Breast epithelium (tissue), 4 donors: ENCODE measurements at places on chromosomes 13 and 19.

GRCh38 chr13:46636451-46636850 lies 83.5 kb downstream of the LRCH1 start:
- no peak for DNase-seq

DNA sequence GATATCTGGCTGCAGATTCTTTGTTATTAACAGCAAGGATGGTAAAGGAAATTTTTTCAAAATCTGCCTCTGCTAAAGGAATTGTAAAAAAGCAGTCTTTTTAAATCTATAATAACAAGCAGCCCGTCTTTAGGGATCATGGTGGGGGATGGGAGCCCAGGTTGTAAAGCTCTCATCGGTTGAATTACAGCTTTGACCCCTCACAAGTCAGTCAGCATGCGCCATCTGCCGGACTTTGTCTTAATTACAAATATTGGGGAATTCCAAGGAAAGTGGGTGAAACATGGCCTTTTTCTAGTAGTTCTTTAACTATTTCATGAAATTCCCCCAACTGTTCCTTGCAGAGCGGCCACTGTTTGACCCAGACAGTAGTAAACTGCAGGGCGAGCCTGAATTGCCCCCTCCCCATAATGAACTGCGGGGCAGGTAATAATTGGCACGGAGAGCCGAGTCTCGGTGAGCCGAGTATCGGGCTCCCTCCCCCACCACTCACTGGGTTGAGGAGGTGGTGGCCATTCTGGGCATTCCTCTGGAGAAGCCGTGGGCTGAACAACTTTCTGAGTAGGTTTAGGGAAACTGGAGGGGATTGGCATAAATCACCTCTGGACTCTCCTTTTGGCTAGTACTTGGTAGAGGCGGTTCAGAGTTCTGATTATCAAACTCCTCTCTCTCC lies 11.6 kb downstream of the ZNF578 start:
- DNase-seq, result no peak

DNA sequence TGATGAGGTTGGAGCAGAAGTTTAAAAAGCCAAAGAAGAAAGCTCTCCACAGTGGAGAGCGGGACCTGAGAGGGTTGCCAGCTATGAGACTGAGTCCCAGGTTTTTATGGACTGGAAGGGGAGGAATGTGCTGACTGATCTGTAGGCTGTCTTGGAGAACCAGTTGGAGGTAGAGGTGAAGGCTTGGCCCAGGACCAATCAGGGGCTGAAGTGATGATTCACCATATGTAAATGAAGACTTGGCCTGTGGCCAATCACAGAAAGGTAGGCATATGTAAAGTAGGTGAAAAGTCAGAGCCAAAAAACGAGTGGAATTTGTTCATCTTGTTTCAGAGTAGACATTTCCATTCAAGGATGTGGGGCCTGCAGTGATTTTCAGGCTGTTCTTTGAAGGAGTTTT lies 17.5 kb upstream of the KBTBD6 start:
- DNase-seq, result no peak

DNA sequence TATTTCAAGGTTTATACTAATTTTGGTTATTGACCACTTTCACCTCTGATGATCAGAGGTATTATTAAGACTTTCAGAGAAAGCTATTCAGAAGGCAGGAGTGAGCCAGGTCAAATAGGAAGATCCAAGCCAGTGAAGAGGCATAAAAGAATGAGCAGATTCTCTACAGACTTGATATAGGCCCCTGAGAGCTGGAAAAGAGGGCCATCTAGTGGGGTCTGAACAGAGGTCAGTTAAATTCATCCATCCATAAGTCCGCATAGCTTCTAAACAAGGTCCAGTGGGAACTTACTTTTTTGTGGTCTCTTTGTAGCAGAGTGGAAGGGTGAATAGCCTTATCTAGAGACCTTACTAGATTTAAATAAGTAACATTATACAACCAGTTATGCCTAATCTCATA lies 126.6 kb upstream of the UFM1 start:
- DNase-seq, result no peak

- no peak for DNase-seq
These were observed 8.0 kb downstream of the ANGPTL8 start for GRCh38 chr19:11247391-11247790.

GRCh38 chr19:49594993-49595818 lies 4.2 kb downstream of the PRR12 start:
- DNase-seq, result no peak

- DNase-seq, result no peak
These were observed 203.2 kb downstream of the TSHZ3 start for GRCh38 chr19:31146015-31146414.

DNA sequence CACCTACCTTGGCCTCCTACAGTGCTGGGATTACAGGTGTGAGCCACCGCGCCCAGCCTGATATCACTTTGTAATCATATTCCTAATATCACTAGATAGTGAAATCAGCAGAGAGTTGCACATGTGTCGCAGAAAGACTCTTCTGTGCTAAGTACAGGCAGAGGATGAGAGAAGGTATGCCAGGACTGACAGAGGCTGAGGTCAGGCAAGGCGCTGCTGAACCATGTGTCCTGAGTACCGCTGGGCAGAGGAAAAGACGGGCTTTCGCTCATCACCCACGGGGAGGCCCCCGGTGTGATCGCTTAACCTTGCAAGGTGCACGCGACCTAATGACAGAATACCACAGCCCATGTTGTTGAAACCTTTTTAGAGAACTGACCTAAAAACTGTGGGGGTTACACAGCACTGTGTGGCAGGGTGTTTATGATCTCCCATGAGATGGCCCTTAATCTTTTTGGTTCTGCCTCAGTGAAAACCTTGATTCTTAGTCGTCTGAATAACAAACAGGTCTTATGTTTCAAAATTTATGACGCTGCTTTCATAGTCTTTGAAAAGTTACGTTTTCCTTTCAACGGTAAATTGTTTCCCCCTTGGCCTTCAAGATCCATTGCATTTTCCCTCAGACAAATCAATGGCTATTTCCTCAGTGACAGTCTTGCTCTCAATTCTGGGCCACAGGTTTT lies 12.2 kb downstream of the GJA3 start:
- no peak for DNase-seq

GRCh38 chr19:10583036-10583776 lies 3.9 kb downstream of the AP1M2 start:
- DNase-seq, result no peak

DNA sequence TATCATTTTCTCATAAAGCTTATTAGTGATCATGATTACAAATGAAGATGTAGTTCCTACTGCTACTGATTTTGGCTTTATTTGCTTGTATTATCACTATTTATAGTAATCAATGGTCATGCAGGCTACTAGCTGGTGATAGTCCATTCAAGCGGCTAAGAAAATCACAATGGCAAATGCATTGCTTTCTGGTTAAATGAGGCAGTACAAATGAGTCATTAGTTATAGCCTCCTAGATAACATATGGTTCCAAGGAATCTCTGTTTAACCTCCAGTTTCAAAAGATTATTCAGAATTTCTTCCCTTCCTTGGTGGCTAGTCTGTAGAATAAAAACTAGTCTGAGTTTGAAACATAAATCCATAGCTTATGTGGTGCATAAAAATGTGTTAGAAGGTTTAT lies 141.3 kb upstream of the HTR2A start:
- no peak for DNase-seq

DNA sequence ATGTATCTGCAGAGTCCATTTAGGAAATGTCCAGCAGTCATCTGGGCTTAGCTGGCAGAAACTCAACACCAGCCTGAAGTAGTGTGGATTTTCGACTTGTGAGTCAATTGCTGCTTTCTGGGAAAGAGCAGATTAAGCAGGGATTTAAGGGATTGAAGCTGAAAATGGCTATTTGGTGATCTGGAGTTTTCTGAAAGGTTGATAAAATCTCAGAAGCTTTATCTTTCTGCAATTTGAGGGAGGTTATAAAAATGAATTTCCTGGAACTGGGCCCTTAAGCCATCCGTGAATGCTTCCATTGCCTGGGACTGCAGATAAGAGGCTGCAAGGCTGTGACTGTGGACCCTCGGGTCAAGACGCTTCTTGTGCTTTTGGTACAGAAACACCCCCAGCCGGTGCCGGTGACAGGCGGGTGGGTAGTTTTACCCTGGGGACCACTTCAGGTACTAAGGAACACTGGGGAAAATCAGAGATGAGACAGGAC lies 61.5 kb downstream of the COL4A1 start:
- DNase-seq, result no peak

DNA sequence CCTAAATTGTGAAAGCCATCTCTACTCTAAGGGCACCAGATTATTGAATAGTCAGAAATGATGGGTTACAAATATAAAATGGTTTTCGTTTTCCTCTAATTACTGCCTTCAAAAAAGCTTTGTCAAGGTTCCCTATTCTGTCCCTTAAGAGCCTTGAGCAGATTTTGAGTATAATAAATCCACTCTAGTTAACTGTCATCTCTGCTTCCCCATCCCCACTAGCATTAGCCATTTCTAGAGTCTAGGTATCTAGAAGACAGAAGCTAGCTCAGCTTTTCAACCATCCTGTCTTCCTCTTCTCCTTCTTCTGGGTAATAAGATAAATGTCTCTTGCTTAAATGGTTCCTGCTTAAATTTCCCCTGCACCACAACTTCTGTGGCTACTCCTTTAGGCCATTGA lies 290.4 kb downstream of the DACH1 start:
- DNase-seq, result no peak

- no peak for DNase-seq
These were observed 1440.9 kb downstream of the UQCRFS1 start for GRCh38 chr19:27772059-27772458.

GRCh38 chr19:10091895-10092641 lies 6.0 kb downstream of the SHFL start:
- no peak for DNase-seq

DNA sequence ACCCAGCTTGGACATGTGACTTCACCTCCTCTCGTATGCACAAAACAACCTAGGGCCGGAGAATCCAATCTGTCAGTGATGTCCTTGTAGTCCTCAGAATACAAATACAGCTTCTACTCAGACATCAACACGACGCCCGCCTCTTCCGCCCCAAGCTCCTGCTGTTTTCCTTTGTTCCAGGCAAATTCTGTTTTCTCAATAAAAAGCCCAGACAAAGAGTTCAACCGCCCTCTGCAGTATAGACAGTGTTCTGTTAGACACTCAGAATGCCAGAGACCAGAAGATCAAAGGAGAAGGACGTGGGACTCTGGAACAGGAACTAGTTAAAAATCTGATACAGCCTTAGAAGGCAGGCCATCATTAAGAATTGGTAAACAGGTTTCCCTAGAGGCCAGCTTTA lies 42.0 kb upstream of the GGACT start:
- no peak for DNase-seq

DNA sequence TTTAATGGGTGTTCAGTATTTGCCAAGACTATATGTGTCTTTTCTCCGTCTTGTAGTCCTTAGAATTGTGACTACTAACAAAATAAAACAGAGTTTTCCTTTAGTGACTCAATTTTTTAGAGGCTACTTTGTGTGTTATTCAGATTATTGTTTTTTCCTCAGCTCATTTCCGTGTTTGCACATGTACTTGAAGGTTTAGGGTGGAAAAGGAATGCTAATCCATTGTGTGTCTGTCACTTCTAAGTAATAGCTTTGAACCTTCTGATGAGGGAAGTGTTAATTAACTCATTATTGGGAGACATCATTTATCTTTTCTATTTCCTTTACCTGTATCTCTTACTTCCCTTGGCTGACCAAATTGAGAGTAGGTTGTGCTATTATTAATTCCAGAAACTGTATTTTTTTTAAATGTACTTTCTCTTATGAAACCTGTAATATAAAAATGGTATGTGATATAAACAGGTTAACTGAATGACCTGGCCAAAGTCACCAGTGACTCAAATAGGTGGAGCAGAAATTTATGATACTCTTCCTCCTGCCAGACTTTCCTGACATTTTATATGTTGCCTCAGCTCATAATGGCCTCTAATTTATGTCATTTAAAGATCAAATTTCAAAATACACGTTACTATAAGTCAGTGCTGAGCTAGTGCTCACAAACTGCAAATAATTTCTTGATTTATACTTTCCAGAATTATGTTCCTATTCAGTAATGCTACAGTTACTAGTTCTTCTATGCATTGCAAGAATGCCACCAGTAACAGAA lies 88.8 kb downstream of the LMO7 start:
- DNase-seq, result no peak

DNA sequence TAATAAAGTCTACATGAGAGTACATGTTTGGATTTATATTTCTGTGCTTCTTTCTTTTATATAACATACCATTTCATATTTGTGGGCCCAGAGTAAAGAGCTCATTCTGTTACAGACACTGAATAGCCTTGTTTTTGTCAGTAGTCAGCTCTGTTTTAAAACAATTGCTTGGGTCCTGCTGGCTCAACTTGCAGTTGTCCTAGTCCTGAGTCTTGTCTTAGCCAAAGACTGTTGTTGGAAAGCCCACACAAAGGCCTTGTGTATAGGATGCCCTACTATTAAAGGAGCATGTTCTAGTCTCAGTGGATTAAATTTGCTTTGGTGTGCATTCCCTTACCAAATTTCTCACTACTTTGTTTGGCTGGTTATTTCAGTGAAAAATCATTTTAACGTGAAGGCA lies 3.8 kb upstream of the KCNRG start:
- no peak for DNase-seq
